Activated CD4-positive, alpha-beta T cell treated with anti-CD3 and anti-CD28 coated beads for 1 hour (primary cell): ENCODE measurements at places on chromosomes 13 and 19.

DNA sequence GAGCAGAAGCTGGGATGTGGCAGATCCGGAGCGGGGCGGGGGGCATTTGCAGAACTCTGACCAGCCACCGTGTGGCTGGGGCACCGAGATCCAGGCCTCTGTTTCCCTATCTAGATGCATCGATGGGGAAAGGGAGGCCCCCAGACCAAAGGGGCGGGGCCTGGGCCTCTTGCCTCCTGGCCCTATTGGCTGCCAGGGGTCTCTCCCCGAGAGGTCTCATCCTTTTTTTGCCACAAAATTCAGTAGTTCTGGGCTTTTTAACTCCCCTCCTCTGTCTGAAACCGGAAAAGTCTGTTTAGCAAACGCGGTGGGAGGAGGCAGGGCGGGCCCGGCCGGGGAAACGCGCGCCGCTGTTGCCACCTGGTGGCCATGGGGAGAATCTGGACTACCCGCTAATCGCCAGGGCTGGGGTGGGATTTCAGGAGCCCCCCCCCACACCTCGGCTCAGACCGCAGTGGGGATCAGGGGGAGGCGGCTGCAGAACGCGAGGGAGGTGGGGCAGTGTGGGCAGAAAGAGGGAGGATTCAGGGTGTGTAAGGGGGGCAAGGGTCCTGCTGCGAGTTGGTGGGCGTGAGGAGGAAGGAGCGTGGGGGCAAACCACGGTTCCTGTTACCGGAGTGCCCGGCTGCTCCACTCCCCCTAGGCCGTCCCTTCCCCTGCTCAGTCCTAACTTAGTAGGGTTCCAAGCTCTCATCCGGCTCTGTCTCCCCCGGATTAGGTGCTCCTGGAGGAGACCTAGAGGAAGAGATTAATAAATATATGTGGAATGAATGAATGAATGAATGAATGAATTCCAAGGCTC, 28.3 kb downstream of the IL12RB1 start:
- peak; percentile 77 for DNase-seq

GRCh38 chr19:34353546-34353945, 11.4 kb upstream of the GPI start:
- no peak for DNase-seq

GRCh38 chr19:33404506-33405253, 31.2 kb downstream of the CEBPG start:
- DNase-seq, result no peak

- DNase-seq, result no peak
Measured at GRCh38 chr13:80262051-80262695, 78.8 kb downstream of the SPRY2 start.

DNA sequence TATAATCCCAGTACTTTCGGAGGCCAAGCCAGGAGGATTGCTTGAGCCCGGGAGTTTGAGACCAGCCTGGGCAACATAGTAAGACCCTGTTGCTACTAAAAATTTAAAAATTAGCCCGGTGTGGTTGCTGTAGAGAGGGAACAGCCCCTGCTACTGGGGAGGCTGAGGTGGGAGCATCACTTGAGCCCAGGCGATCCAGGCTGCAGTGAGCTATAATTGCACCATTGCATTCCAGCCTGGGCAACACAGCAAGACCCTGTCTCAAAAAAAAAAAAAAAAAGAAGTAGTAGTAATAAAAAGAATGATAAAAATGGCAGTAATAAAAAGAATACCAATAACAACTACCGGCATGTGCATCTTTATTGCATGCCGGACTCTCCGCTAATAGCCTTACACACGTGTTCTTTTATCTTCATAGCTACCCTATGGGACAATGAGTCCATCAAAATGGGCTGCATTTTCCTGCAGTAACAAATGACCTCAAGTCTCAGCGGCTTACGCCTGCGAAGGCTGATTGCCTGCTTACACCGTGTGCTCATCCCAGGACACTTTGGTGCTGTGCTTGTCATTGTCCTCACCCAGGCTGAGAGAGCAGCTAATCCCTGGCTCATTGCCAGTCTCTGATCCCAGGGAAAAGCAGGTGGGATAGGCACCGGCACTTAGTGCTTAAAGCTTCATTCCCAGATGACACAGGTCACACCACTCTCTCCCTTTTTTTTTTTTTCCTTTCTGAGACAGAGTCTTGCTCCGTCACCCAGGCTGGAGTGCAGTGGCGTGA, 14.4 kb upstream of the SYCN start:
- no peak for DNase-seq

GRCh38 chr13:35617420-35617819, 140.9 kb upstream of the MAB21L1 start:
- DNase-seq, result no peak

- DNase-seq, result no peak
Measured at GRCh38 chr19:57682226-57682766, 519 bp downstream of the ZNF551 start.

DNA sequence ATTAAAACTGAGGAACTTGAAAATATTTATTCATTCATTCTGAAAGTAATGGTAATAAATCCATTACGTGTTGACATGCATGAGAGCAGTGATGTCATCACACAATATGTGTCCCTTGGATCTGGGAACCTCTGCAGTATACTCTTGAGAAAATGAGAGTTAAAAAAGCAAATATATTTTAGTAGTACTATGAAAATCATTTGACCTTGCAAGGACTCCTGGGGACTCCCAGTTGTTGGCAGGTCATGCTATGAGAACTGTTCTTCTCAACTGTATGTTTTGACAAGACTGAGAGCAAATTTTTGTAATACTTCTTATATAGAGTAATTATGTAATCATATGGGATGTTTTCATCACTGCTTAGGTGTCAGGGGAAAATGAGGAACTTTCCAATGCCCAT, 249.4 kb downstream of the PCCA start:
- no peak for DNase-seq

DNA sequence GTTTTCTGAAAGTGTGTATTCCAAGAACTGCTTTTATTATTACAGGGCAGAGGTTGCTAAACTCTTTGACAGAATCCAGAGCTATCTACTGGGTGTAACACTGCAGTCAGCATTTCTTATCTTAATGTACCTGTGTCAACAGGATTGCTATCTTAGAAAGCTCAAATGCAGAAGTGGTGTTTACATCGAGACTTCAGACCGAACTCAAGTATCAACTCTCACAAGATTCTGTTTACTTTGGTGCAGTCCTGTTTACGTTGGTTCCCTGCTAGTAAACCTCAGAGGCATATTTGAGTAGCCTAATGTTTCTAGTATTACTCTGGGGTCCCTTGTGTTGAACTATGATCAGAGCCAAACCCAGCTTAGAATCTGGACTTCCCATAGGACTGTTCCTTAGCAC, 20.5 kb downstream of the SLC15A1 start:
- DNase-seq, result no peak

- DNase-seq, result peak; percentile 79
Measured at GRCh38 chr19:16371540-16371986, 46.9 kb downstream of the KLF2 start.
